ENCODE measurements at places on chromosomes 5 and 9.

DNA sequence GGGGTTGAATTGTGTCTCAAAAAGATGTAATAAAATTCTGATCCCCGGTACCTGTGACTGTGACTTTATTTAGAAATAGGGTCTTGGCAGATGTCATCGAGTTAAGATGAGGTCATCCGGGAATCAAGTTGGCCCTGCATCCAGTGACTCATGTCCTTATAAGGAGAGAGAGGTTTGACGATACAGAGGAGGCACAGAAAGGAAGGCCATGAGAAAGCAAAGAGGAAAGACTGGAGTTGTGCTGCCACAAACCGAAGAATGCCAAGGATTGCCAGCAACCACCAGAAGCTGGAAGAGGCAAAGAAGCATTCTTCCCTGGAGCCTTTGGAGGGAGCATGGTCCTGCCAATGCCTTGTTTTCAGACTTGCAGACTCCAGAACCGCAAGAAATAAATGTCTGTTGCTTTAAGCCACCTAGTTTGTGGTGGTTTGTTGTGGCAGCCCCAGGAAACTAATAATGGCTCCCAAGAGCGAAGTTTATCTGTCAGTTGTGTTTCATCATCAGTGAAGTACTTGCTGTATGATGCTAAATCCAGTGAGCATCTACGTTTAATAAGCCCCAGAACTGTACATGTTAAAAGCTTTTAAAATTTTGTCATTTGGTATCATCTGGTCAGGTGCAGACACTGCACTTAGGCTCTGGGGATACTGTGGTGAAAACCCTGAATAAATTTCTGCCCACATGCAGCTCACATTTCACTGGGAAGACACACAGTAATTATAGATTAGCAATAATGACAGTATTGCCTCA, 114.8 kb downstream of the TLE4 start:
- DNase-seq = no peak

- DNase-seq = no peak
These were observed 140.8 kb downstream of the BNC2 start for GRCh38 chr9:16729651-16730050.

- DNase-seq = no peak
These were observed 279.8 kb downstream of the FSTL4 start for GRCh38 chr5:133332439-133333024.

- DNase-seq = no peak
These were observed 25.4 kb downstream of the CCT5 start for GRCh38 chr5:10275460-10275859.

DNA sequence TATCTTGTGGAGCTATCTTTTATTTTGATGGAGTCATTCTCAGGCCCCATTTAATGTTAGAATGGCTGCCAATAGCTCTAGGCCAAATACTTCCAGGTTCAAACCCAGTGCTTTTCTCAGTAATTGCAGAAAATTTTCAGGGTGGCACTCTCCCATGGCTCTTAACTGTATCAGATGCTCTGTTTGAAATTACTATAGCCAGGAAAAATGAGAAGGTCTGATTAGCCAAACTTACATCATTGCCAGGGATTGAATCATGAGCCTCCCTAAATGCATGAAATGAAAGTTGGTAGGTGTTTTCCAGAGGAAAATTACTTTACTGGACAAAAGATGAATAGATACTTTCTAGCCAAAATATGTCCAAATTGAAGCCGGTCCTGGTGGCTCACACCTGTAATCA, 404.8 kb downstream of the MAT2B start:
- no peak for DNase-seq

GRCh38 chr5:169223595-169223953, 77.4 kb downstream of the SLIT3 start:
- DNase-seq = no peak

Data from suppressor macrophage (primary cell).